ENCODE measurements at places on chromosomes 13 and 19.

DNA sequence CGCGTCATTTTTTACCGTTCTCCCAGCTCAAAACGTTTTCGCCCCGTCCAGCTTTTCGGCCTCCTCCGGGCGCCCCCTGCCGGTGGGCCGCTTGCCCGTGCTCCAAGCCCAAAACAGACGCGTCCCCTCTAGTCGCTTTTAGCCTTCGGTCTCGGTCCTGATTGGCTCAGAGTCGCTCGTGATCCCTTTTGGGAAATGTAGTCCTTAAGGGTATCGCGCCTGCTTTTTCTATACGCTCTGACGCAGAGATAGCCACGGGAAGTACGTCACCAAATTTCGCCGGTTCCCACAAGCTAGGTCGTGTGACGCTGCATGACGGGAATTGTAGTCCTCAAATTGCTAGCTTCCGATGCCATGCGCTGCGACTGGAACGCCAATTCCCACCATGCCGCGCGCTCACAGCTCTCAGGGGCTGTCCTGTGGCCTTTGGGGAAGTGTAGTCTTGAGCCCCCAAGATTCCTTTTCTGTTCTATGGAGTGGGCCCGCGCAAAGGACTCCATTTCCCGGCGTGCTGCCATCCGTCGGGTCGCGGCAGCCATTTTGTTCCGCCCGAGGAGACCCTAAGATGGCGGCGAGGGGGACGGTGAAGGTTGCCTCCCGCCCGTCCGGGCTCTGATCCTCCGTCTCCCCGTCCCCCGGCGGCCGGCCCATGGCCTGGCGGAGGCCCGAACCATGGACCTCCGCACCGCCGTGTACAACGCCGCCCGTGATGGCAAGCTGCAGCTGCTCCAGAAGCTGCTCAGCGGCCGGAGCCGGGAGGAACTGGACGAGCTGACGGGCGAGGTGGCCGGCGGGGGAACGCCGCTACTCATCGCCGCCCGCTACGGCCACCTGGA is at the start of gene FEM1A:
TSS of gene FEM1A (plus strand) at position 552 of the 836 bp plus-strand sequence. CDS start at position 673, 121 bp downstream.
- peak; percentile 97 for DNase-seq

GRCh38 chr13:40615619-40616018 is 50.8 kb downstream of the FOXO1 start:
- no peak for DNase-seq

DNA sequence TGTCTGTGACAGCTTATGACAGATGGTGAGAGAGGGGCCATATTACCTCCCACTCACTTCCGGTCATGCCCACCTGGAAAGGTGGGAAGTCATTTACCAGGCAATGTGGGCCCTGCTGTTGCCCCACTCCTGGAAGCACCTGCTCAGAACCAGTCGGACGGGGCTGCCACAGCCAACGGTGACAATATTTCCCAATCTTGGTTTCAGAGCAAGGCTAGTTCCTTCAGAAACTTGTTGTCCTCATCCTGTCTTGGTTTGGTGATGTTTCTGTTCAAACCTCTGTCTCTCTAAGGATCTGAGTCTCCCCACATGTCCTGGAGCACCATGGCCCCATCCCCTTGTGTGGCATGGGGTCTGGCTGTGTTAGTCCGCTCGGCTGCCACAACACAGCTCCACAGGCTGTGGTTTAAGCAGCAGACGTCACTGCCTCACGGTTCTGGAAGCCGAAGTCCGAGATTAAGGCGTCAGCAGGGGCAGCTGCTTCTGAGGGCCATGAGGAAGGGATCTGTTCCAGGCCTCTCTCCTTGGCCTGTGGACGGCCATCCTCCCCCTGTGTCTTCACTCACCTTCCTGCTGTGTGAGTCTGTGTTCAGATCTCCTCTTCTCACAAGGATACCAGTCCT is 31.5 kb upstream of the SLC15A1 start:
- DNase-seq, result no peak

DNA sequence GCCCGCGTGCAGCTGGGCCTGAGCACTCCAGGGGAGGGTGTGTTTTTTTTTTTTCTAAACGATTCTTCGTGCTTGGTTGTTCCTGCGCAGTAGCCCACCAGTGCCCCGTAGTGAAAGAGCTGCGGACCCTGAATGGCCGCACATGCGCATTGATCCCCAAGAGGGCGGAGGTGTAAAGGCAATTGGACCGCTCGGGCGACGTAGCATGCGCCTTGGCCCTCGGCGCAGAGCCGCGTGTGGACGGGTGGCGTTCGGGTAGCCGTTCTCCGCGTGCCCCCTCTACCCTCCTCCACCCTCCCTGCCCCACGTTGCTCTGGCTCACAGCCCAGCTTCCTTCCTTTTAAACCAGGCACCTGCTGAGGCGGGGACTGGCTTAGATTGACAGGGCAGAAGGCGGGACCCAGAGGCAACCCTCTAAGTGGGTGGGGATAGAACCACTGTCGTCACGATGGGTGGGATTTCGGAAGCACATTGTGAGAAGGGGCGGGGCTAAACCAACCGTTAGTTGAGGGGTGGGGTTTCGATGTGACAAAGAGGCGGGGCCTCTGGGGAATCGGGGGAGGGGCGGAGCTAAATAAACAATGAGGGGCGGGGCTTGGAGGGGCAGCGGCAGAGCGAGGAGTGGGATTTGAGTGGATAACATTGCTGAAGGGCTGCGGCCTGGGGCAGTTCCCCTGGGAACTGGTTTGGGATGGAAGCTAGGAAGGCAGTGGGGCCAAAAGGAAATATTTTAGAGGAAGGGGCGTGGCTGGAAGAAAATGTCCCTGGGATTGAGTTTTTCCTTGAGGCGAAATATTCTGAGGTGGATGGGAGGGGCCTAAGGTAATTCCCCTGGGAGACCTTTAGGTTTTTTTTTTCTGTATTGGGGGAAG is 543 bp upstream of the NUP62 start:
- peak; percentile 91 for DNase-seq

- DNase-seq, result no peak
Observed at GRCh38 chr13:84255226-84255797, 373.0 kb upstream of the SLITRK1 start.

DNA sequence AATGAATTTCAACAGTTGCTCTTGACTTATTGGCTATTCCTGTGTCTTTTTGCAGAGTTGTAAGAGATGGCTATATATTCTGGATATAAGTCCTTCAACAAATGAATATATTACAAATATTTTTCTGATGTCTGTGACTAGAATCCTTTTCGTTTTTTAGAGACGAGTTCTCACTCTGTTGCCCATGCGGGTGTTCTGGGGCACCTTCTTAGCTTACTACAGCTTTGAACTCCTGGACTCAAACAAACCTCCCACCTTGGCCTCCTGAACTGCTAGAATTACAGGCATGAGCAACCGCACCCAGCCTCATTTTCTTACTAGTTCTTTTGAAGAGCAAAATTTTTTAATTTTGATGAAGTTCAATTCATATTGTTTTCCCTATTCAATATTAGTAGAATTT is 287.8 kb downstream of the LIG4 start:
- no peak for DNase-seq

DNA sequence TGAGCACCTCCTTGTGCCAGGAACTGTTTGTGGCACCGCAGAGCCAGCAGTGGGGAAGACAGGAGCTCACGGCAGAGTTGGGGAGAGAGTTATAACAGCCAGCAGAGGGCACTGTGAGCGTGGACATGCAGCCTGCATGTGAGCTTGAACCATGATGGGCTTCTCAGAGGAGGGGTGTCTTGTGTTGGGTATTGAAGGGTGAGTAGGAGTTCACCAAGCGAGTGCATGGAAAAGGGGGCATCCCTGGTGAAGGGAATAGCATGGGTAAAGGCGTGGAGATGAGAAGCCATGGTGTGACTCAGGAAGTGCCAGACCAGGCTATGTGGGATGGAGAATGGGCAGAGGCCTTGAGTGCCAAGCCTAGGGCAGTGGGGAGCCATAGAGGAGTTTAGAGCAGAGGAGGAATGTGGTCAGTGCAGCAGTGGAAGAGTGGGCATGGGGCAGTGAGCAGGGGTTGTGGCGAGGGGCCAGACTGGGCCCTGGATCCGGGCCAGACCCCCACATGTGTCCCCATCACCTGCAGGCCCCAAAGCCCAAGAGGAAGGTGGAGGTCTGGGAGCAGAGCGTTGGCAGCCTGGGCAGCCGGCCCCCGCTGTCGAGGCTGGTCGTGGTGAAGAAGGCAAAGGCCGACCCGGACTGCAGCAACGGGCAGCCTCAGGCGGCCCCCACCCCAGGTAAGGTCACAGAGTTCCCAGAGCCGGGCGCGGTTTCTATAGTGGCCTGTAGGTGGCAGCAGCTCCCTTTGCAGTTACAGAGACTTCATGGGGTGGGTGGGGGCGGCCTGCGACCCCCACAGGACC is 11.8 kb upstream of the SHD start:
- DNase-seq, result peak; percentile 62

DNA sequence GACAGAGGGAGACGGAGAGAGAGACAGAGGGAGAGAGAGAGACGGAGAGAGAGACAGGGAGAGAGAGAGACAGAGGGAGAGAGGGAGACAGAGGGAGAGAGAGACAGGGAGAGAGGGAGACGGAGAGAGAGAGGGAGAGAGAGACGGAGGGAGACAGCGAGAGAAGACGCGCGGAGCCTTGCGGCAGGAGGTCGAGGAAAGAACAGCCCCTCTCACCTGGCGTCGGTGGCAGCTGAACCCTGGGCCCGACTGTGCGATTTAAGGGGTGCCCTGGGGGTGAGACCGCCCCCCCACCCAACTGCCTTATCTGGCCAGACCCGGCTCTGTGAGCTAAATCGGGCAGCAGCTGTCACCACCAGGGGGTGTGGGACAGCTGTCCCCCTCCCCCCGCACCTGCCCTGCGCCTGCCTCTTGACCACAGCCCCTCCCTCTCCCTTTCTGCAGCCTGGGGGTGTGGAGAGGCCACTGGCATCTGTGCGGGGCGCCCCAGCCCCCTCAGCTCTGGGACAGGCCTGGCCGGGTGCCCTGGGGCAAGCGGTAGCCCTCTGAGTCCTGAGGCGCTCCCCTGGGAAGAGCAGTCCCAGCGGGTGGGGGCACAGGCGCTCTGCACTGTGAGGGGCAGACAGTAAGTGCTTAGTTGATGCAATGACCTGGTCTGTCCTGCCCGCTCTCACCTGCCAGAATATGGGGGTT is 10.8 kb downstream of the JOSD2 start:
- DNase-seq, result no peak

GRCh38 chr19:1651568-1652291 is 685 bp downstream of the TCF3 start:
- DNase-seq, result peak; percentile 38

- DNase-seq, result no peak
Observed at GRCh38 chr13:26132756-26133155, 80.9 kb upstream of the SHISA2 start.

DNA sequence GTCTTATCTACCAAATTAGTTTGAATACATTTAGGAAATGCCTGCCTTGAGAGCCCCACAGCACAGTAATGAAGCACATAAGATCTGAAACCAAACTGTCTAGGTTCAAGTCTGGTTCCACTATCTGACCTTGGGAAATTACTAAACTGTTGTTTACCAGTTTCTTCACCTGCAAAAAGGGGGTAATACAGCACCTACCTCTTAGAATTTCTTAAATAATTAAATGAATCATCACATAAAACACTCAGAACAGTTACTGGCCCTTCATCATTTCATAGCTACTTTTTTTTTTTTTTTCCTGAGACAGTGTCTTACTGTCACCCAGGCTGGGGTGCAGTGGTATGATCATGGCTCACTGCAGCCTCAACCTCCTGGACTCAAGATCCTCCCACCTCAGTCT is 59.6 kb downstream of the USP12 start:
- DNase-seq, result no peak

DNA sequence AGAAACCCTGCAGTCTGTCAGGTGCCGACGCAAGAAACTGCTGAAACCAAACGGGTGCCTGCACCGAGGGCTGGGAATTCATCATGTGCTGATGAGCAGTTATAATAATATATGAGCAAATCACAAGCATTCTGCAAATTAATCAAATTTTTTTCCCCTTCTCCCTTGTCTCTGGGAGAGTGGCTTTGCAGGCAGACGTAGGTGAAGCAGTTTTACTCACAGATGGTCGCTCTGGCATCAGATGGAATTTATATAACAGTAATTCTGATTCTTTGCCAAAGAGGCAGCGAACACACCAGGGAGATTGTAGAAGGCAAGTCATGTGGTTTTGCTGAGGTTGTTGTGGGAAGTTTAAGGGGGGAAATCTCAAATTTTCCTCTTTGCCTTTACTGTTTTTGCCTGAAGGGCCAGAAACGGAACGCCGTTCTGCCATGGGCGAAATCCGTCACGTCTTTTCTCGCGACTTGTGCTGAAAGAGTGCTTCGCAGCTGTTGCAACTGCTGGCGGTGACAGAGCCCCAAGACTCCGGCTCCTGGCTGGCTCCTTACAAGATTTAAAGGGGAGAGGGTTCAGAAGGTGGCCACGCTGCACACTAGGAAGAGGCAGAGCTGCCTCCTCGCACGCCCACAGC is 320.1 kb downstream of the ZNF536 start:
- no peak for DNase-seq

- DNase-seq, result no peak
Observed at GRCh38 chr13:91139232-91139631, 208.3 kb upstream of the MIR17HG start.

All from activated CD4-positive, alpha-beta T cell treated with anti-CD3 and anti-CD28 coated beads, Interleukin-2, amount 50 U/mL, for 1 hour (primary cell).